AML-193 (cell line): ENCODE measurements at places on chromosomes 11 and 22.
A peak's percentile ranks its signal among the peaks of the same experiment; 100 is the strongest.

GRCh38 chr11:74466916-74467885, at the start of gene KCNE3:
TSS of gene KCNE3 (minus strand) at chr11:74467549. CDS start at chr11:74457563, 9,986 bp downstream.
- no peak for DNase-seq

GRCh38 chr11:86582898-86583297, 89.5 kb downstream of the ME3 start:
- DNase-seq, result no peak

- no peak for DNase-seq
Observed at GRCh38 chr22:37002633-37003032, 16.6 kb downstream of the TST start.

DNA sequence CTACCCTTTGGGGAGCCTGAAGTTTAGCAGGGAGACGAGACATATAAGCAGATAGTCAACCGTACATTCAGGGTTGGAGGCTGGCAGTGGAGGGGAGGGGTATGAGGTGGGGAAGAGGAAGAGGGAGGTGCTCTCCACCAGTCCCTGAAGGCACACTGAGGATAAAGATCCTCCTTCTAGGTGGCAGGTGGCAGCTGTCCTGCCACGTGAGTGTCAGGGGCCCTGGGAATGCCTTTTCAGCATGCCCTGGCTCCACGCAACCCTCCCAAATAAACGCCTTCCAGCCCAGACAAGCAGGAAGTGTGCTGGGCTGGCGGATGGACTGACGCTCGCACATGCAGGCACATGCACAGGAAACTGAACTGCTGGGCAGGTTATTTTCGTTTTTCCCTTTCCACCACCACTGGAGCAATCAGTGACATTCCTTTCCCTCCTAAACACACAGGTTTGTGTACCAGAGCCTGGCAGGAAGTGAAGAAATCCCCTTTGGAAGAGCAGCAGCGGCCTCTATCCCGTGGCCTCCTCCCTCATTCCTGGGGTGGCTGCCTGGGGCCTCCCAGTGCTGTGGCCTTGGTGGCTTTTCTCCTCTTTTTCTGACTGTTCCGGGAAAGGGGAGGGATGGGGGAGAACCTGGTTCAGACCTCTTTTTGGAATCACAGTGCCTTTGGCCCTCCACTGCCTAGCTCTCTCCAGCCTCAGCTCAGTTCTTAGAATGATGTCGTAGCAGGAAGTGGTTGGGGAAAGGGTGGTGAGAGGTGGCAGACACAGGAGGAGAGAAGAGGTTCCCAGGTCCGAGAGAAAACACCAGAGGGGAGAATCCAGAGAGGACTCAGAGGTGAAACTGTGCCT, 157.0 kb upstream of the TIMP3 start:
- no peak for DNase-seq

GRCh38 chr11:371716-372590, 2.7 kb downstream of the B4GALNT4 start:
- no peak for DNase-seq

GRCh38 chr11:9708544-9708943, 44.7 kb downstream of the SWAP70 start:
- no peak for DNase-seq

DNA sequence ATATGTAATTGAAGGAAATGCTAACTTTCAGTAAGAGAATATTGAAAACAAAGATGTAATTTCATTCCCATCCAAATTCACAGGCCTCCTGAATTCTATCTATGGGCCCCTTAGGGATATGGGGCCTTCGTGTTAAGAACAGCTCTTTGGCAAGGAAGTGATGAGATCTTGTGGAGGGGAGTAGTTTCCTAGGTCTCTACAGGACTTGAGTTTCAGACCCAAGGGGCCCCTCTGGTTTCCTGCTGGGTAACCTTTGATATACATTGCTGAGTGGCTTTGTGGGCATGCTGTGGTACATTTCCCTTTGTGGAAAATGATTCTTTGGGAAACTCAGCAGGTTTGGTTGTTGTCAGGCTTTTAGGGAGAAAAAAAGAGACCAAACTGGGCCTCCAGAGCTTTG, 6.2 kb downstream of the STIM1 start:
- no peak for DNase-seq

GRCh38 chr22:19109198-19110063, 12.8 kb downstream of the DGCR2 start:
- DNase-seq, result peak; percentile 98

- no peak for DNase-seq
Observed at GRCh38 chr11:22192289-22192641, 620 bp upstream of the ANO5 start.

GRCh38 chr11:134037046-134037908, 31.6 kb upstream of the JAM3 start:
- DNase-seq, result no peak

GRCh38 chr11:86627776-86628455, 44.5 kb downstream of the ME3 start:
- DNase-seq, result no peak

- DNase-seq, result no peak
Observed at GRCh38 chr22:25131198-25131887, 68.3 kb upstream of the CRYBB3 start.

- DNase-seq, result no peak
Observed at GRCh38 chr11:107818491-107818890, 40.1 kb downstream of the SLC35F2 start.
